ENCODE measurements at places on chromosomes 6 and 20.

- no peak for DNase-seq
These were observed 449.7 kb upstream of the RGS17 start for GRCh38 chr6:153580776-153581175.

GRCh38 chr6:28657381-28657768 is 131.7 kb downstream of the GPX5 start:
- no peak for DNase-seq

DNA sequence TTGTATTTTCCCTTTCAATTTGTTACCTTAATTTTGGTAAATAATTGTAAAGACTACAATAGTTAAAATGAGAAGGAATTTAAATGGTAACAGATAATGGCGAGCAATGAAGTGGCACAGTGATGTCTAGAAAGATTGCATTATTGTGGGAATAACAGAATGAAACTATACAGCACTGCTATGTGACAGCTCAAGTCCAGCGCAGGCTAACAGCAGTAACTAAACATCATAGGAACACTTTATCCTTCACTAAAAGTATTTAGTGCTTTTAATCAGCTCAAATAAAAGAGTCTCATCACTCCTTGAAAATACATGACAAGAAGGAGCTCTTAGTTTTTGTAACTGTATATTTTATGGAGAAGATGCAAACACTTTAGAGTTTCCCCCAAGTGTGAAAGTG is 190.8 kb downstream of the TENT5A start:
- DNase-seq: no peak

DNA sequence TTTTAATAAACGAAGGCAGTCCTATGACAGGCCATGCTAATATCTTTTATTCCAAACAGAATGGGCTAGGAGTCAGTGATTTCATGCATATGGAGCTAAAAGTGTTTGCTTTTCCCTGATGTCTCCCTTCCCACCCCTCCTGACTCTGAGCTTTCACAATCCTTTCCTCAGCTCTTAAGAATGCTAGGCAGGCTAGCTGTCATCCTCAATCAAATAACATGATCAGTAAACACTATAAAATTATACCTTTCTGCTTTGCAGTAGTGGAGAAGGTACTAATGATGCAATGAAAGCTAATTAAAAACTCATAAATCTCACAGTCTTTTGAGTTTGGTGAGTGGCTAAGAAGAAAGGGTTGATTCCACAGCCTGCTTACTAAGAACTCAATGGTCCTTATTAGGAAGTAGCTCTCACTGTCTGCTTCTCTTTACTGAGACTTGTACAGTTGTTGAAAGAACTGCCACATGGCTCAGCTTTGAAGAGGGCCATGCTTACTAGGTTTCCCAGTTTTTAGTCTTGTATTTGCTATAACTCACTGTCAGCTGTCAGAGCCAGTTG is 250.9 kb upstream of the JAG1 start:
- DNase-seq: no peak

GRCh38 chr20:38162878-38163875 is 1.9 kb downstream of the TGM2 start:
- DNase-seq: no peak

DNA sequence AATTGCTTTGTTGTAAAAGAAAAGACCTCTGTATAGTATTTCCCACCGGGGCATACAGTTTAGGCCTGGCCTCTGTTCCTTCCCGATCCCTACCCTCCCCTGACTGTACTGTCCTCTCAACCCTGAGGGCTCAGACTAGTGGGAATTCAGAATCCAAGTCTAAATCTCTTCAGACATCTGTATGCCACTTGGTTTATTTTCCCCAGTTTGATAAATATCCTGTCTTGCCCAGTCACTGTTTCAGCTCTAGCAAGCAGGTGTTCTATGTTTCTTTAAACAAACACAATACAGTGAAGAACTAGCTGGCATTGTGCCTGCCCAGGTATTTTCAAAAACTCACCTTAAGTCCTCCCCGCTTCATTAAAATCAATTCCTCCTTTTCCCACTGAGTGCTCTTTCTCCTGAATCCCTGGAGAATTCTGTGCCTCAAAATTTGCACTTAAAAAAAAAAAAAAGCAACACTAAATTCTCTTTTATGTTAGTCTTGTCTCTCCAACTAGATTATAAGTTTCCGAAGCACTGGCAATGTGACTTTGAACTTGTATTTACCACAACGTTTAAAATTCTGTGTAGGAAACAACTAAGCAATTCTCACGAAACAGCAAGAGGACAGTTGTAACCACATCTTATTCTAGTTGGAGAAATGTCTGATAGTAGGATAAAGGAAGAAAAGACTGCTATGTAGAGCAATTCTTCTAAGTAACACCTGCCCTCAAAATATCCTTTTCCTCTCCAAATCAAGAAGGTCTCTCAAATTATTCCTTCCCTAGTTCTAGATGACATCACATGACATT is 112.0 kb upstream of the CARMIL1 start:
- DNase-seq: no peak

- no peak for DNase-seq
These were observed 174.2 kb upstream of the THBS2 start for GRCh38 chr6:169427856-169428255.

GRCh38 chr6:39520411-39520810 is 197.9 kb upstream of the KCNK16 start:
- no peak for DNase-seq

DNA sequence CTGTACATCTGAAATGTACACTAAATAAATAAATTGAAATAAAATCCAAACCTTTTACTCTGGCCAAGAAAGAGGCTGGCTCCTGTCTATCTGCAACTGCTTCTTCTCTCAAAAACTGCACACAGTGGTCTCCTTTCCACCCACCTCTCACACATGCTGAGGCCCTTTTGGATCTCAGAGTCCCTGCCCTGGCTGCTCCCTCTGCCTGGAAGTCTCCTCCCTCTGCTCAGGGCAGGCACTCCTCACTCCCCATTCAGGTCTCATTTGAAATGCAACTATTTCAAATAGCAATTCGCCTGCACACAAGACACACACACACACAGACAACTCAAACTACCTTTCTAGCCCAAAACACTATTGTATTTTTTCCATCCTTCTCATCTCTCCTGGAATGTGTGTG is 348.8 kb downstream of the PKHD1 start:
- DNase-seq: no peak

DNA sequence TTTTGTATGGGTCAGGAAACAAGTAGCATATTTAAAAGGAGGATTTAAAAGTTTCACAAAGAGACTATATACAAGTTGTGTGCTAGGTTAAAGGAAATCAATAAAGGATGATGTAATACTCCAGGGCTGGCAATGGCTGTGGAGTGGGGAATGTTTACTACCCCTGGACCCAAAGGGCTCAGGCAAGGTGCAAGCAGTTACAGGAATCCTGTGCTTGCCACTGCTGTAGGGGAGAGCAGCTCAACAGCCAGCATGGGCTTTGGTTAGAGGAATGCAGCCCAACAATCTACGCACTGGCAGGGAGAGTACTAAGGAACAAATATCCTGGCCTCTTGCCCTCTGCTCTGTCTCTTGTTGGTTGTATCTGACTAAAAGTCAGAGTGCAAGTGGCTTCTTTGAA is 1642.2 kb downstream of the KHDRBS2 start:
- no peak for DNase-seq

DNA sequence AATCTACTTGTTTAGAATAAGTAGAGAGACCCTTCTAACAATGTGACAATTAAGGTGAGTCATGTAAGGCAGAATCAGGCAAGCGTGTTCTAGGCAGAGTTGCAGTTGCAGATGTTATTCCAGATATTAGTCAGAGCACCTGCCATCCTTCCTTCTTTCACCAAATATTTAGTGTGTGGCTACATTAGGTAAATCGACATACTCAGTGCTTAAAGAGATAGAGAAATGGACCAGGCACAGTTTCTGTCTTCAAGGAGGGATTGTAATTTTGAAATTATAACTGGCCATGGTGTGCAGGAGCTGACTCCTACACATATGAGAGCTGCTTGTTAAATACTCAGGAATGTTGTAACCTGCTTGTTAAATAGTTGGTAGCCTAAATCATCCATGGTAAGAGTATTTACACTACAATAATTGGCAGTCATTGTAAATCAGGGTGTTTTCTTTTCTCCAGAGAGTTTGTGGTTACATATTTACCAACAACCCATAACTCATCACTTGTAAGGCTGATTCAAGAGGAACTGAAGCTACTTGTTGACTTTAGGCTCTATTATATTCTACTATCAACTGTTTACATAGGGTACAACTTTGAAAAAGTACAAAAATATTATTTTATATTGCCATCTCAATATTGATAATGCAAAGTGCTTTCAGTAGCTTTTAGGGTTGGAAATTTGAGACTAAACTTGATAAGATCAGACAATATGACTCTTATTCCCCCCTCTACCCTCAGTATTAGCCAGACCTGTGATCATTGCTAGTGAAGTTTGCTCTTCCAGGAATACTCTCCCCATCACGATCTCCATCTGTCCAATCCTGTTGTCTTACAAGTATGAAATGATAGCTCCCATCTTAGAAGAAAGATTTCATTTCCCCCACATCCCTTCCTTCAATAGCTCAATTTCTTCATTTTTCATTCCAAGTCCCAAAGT is 607.1 kb downstream of the COL12A1 start:
- no peak for DNase-seq

GRCh38 chr6:130632277-130632676 is 194.9 kb upstream of the SMLR1 start:
- no peak for DNase-seq

GRCh38 chr6:33885132-33886057 is 81.6 kb upstream of the MLN start:
- DNase-seq: no peak

GRCh38 chr6:106600329-106600728 is 29.0 kb downstream of the RTN4IP1 start:
- no peak for DNase-seq

DNA sequence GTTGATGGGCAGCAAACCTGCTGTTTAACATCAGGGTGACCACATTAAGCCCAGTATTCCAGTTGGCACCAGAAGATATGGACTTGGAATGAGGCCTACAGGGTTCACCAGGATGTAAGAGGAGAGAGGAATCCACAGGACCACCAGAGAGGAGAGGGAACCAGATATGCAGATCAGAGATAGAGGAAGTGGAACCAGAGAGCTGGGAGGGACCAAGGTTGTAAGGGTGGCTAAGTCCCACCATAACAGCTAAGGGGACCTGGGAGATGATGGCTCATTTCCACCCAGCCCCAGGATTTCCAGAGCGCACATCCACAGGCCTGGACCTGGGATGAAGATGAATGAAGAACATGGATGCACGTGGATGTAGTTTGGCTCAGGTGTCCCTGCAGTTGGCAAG is 11.1 kb downstream of the BTN2A1 start:
- DNase-seq: no peak

GRCh38 chr6:36523936-36524499 is 23.3 kb downstream of the STK38 start:
- DNase-seq: no peak

DNA sequence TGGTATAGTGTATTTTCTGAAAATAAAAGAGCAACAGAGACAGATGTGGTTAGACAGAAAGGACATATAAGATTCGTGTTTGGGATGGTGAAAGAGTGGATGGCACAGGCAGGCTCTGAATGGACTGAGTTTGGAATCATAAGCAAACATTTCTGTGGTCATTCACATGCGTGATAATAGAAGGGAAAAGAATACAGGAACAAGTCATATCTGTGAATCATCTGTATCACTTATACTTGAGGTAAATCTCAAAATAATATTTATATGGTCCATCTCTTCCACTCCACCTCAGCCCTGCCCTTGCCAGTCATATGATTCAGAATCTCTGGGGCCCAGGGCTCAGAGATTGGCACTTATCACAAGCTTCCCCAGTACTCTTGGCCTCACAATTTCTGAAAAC is 535.1 kb downstream of the BCKDHB start:
- no peak for DNase-seq

GRCh38 chr6:159979136-159979874 is 10.4 kb downstream of the IGF2R start:
- DNase-seq: peak; percentile 50

- no peak for DNase-seq
These were observed 41.0 kb downstream of the SOX4 start for GRCh38 chr6:21634582-21634981.

- DNase-seq: no peak
These were observed 32.4 kb downstream of the LY86 start for GRCh38 chr6:6620766-6621425.

GRCh38 chr6:143451531-143451930 is 926 bp downstream of the PEX3 start:
- no peak for DNase-seq

DNA sequence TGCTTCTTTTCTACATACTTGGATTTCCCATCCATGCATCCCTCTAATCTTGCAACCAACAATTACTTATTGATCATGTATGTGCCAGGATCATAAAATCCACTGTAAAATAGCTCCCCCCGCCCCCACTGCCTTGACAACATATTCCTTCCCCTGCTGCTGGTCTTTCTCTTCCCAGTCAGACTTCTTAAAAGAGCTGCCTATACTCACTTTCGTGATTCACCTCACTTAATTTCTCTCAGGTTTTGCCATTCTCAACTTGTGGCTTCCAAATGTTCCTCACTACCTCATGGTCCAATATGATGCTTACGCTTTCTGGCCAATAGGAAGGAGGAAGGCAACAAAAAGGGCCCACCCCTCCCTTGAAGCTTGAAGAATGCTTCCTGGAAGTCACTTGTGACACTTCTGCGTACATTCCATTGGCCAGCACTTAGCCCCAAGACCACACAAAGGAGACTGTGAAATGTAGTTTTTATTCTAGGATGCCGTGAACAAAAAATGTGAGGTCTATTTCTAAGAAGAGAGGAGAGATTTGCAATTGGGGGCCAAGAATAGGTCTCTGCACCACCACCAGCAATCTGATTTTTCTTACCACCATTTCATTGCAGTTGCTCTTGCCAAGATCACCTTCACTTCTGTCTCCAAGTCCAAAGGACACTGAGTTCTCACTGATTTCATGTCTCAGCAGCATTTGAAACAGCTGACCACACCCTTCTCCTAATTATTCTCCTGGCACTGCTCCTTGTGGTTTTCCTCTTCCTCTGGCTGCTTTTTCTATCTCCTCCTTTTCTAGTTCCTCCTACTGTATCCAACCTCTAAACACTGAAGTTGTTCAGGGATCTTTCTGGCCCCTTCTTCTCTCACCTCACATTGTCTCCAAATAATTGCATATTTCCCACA is 30.8 kb downstream of the CD164 start:
- DNase-seq: no peak

DNA sequence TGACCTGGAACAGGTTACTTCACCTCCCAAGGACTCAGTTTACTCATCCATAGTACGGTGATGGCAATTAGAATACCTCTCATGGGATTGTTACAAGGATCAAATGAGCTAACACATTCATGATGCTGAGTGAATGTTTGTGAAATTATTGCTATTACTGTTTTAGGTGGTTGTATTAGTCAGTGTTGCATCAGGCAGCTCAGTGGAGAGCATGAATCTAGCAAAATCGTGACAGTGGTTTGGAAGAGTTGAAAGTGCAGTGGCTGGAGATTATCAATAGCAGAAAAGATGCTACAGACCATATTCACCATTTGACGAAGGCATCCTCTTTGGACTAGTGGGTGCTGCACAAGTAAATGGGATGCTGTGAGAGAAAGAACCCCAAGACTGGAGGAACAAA is 50.4 kb upstream of the CTNNBL1 start:
- DNase-seq: no peak

DNA sequence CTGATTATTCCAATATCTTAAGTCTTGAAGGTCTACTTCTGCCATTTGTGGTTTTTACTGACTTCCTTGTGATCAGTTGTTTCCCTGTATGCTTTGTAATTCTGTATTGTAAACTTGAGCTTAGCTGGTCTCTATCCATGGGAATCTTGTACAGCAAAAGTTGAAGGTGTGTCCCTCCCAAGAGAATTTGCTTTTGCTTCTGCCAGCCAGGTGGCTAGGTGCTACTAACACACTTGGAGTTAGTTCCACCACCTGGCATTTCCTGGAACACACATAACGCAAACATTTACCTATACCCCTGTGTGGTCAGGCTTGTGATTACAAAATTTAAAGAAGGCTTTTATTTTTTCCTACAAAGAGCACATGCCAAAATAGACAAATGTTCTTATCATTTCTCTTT is 141.2 kb downstream of the GRM4 start:
- no peak for DNase-seq
